ENCODE measurements at places on chromosomes 1 and 21. TPM values are rescaled to one million over a fixed set of nuclear protein-coding genes. Genes with fewer than 3 reads are reported as not detected.
A peak's percentile ranks its signal among the peaks of the same experiment; 100 is the strongest.

DNA sequence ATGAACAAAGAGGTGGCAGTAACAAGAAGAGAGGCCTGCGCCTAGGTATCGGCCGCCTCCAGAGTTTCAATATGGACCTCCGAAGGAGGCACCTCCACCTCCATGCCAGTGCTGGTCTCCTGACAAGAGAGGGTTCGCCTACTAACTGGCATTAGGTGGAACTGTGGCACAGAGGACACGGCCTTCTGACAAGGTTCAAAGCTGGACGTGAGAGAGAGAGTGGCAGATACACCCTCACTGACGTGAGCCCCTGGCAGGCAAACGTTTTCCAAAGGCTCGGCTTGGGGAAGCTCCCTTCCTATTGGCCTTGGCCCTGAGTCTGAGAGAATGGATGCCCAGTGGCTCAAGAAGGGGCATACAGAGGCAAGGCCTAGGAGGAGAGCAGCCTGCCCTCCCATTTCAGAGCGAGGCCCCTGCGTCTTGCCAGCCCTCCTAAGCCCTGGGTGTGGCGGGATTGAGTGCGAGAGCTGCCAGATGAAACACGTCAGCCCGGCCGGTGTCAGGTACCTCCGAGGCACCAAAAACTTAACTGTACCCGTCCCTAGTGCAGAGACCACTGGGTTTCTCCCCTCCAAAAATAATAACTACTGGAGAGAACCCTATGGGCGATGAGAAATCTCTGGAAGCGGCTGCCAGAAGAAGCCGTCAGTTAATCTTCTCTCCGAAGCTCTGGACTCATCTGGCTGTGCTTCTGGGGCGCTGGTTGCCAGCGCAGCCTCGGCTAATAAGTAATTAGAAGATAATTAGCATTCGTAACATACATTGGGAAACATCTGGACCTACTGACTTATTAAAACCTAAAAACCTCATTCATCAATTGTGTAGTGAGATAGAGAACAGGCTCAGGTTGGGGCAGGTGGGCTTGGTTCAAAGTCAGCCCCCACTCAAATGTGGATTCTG lies 283.6 kb downstream of the NPHP4 start:
- no peaks in the 10 kb centered on the region for H3K4me1 ChIP-seq
- no peaks in the 10 kb centered on the region for H3K36me3 ChIP-seq
- H3K27me3 ChIP-seq, result no peaks in the 10 kb centered on the region
- H3K27ac ChIP-seq, result no peak overlapping the region
- H3K4me3 ChIP-seq, result no peak overlapping the region

GRCh38 chr1:178465011-178465410 lies 31.8 kb downstream of the CLEC20A start:
- peaks cover 6% of the 10 kb centered on the region for H3K4me1 ChIP-seq
- no peak overlapping the region for H3K27ac ChIP-seq
- H3K4me3 ChIP-seq, result no peak overlapping the region
- no peak for DNase-seq

UMODL1 gene
- not detected for total RNA-seq

FMN2 gene
- total RNA-seq, result 2.1 TPM

MAP3K21 gene
- total RNA-seq, result 24.0 TPM

GRCh38 chr1:177024623-177025022 lies 139.9 kb downstream of the ASTN1 start:
- no peak overlapping the region for H3K27ac ChIP-seq
- peaks cover 7% of the 10 kb centered on the region for H3K4me1 ChIP-seq

WNT4 gene
- 0.69 TPM for total RNA-seq

- H3K27me3 ChIP-seq, result no peaks in the 10 kb centered on the region
- no peaks in the 10 kb centered on the region for H3K36me3 ChIP-seq
- DNase-seq, result peak; percentile 75
- H3K4me1 ChIP-seq, result peaks cover 63% of the 10 kb centered on the region
- no peak overlapping the region for H3K4me3 ChIP-seq
Observed at GRCh38 chr1:158121604-158122254, 59.0 kb upstream of the CD1D start.

DNA sequence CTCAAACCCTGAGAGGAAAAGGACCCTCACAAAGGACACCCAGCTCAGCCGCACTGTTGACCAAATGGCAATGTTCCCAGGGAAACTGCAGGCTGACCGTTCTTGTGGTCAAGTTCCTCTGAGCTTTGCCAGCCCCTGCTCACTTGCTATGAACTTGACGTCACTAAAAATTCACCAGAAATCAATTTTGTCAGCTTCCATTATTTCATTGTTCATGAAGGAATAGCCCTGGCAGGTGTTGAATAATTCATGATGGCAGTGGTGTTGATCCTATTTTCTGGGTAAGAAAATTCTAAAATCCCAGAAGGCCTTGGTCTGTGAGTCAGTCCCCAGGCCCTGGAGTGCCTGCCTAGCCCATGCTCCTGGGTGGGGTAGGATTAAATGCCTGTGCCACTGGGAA lies 318.9 kb downstream of the ZNF326 start:
- H3K4me1 ChIP-seq, result no peaks in the 10 kb centered on the region
- no peak for DNase-seq
- H3K27ac ChIP-seq, result no peak overlapping the region
- H3K27me3 ChIP-seq, result no peaks in the 10 kb centered on the region
- H3K4me3 ChIP-seq, result no peak overlapping the region

- H3K36me3 ChIP-seq, result no peaks in the 10 kb centered on the region
- H3K4me3 ChIP-seq, result no peak overlapping the region
- H3K27me3 ChIP-seq, result no peaks in the 10 kb centered on the region
- no peaks in the 10 kb centered on the region for H3K4me1 ChIP-seq
Observed at GRCh38 chr1:61523229-61523628, 201.7 kb downstream of the TM2D1 start.

DNA sequence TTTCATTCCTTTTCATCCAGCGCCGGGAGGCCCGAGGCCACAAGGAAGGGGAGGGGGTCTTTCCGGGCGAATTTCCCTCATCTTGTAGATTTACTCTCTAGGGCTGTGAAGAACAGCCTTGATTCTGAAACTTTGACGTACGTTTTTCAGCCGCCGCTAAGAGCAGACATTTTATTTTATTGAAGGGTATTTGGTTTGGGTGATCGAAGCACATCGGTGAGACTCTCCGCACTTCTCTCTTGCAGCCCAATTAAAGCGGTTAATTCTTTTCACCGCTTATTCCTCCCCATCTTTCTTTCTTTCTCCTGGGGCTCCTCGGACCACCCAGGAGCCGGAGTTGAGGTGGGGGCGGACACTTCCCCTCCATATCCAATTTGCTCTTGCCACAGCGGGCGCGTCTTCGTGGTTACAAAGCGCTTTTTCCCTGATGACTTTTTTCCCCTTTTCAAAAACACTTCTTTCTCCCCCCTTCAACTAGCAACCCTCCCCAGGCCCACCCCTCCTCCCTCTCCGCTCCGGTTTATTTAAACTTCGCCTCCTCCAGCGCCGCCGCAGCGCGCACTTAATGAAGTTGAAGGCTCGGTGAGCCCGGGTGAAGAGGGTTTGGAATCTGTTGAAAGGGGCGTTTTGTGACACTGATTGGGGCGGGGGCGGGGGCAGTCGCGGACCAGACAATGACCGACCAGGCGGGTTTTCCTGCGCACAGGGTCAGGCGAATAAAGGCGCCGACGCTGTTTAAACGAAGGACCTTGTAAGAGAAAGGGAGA lies 5.9 kb downstream of the FOXD2 start:
- peaks cover 41% of the 10 kb centered on the region for H3K4me1 ChIP-seq
- no peaks in the 10 kb centered on the region for H3K36me3 ChIP-seq

All from WTC11 (cell line).